ENCODE measurements at places on chromosomes 12 and 14. TPM values are rescaled to one million over a fixed set of nuclear protein-coding genes. Genes with fewer than 3 reads are reported as not detected.

- no peaks in the 10 kb centered on the region for H3K27me3 ChIP-seq
- no peaks in the 10 kb centered on the region for H3K4me1 ChIP-seq
- H3K27ac ChIP-seq = no peak overlapping the region
- no peak for DNase-seq
These were observed 270.3 kb downstream of the CCDC91 start for GRCh38 chr12:28460420-28461130.

- H3K4me1 ChIP-seq = peaks cover 37% of the 10 kb centered on the region
- DNase-seq = peak; percentile 91
- no peaks in the 10 kb centered on the region for H3K36me3 ChIP-seq
- peak overlapping the region; percentile 44 for H3K4me3 ChIP-seq
- no peaks in the 10 kb centered on the region for H3K27me3 ChIP-seq
These were observed 68.3 kb downstream of the ALG10B start for GRCh38 chr12:38384816-38385378.

Gene HOXC4
- 3.8 TPM for total RNA-seq

Gene FSCB
- total RNA-seq = not detected

Gene ITGA5
- 28.4 TPM for total RNA-seq

Gene STYK1
- total RNA-seq = 7.8 TPM

DNA sequence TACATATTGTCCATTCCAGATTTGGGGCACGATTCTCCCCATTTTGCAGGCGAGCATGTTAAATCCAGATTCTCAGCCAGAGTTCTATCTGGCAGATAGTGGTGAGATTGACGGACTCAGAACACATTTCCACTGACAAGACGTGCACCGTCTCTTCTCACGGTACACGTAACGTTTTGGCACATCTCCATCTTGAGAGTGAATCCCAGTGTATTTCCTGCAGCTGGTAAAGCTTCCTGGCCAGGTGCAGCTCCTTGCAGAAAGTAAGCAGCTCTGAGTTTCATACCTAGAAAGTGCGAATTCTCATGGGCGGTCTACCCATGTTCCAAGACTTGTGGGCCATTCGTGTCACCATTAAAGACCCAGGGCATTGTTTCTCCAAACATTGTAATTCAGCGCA, 102.6 kb downstream of the TSPAN9 start:
- no peaks in the 10 kb centered on the region for H3K36me3 ChIP-seq
- no peaks in the 10 kb centered on the region for H3K27me3 ChIP-seq
- no peaks in the 10 kb centered on the region for H3K4me1 ChIP-seq
- no peak overlapping the region for H3K27ac ChIP-seq

DNA sequence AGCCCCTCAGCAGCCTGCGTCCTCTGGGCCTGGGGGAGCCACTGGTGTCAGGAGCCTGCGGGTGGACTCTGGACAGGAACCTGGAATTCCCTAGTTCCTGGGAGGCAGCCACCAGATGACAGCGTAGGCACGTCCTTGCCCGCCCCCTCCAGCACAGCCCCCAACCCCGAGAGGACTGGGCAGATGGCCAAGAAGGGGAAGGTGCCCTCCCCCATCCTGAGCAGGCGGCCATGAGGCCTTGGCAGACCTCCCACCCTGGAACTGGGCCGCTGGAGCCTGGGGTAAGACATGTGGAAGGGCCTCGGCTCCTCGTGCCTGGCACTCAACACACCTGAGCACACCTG, 60.4 kb upstream of the FBRSL1 start:
- peaks cover 95% of the 10 kb centered on the region for H3K27me3 ChIP-seq
- H3K36me3 ChIP-seq = no peaks in the 10 kb centered on the region
- no peak overlapping the region for H3K4me3 ChIP-seq
- no peak overlapping the region for H3K27ac ChIP-seq
- no peak for DNase-seq

DNA sequence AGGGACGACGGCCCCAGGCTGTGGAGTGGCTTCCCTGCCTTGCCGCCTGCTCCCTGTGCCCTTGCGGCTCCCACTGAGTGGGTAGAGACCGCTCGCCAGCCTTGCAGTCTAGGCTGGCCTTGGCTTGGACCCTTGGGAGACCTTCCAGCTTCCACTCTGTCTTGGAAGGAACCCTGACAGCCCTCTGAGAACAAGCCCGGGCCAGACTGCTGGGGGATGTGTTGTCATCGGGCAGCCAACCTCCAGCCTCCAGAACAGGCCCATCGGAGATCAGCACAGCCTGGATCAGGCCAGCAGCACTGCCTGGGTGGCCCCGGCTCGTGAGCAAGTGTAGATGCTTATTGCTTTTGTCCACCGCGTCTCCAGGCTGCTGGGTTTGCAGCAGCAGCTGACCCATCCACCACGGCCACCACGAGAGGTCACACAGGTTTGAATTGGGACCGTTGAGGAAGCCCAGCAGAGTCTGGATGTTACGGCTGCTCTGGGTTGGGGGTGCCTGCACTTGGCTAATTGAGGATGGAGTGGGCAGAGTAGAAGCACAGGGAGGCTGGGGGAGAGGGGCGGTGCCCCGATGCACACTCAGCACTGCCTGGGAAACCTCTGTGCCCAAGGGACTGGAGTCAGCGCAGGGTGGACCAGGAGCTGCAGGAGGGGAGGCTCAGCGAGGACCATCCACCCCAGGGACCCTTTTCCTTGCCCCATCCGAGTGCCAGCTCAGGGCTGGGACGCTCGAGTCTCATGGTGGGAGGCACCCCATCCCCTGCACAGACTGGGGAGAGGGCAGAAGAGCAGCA, 55.5 kb downstream of the NOC4L start:
- peaks cover 100% of the 10 kb centered on the region for H3K27me3 ChIP-seq
- no peaks in the 10 kb centered on the region for H3K4me1 ChIP-seq
- DNase-seq = no peak
- no peak overlapping the region for H3K4me3 ChIP-seq

GRCh38 chr14:85178864-85179263, 351.1 kb upstream of the FLRT2 start:
- no peaks in the 10 kb centered on the region for H3K27me3 ChIP-seq
- no peaks in the 10 kb centered on the region for H3K36me3 ChIP-seq
- no peak overlapping the region for H3K4me3 ChIP-seq
- no peaks in the 10 kb centered on the region for H3K4me1 ChIP-seq
- no peak for DNase-seq
- H3K27ac ChIP-seq = no peak overlapping the region

DNA sequence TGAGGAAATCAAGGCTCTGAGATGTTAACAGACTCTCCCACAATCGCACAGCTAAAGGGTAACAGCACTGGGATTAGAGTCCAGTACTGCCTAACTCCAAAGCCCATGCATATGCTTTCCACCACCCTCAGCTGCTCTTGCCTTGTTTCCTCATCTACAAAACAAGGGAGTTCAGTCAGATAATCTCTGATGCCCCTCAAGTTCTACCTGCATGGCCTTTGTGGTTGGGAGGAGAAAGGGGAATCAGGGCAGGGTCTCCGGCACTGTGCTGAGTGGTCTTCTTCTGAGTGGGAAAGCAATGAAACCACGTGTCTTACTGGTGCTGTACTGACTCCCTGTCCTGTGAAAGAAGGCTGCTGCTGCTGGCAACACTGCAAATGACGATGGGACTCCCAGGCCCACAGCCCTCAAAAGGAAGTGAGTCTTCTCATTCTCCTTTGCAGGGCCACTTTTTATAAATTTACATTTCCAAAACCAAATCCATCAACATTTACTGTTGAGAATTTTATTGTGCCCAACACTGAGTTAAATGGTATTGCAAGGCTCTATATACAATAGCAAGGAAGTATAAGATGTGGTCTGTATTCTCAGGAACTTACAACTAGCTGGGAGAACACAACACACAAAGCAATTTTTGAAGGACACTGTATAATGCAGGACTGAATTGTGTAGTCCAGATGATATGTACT, 19.7 kb upstream of the DUSP16 start:
- no peak overlapping the region for H3K4me3 ChIP-seq
- no peaks in the 10 kb centered on the region for H3K36me3 ChIP-seq
- H3K27me3 ChIP-seq = no peaks in the 10 kb centered on the region
- no peak for DNase-seq
- peak overlapping the region; percentile 91 for H3K27ac ChIP-seq

Gene TAS2R19
- total RNA-seq = 3.3 TPM

DNA sequence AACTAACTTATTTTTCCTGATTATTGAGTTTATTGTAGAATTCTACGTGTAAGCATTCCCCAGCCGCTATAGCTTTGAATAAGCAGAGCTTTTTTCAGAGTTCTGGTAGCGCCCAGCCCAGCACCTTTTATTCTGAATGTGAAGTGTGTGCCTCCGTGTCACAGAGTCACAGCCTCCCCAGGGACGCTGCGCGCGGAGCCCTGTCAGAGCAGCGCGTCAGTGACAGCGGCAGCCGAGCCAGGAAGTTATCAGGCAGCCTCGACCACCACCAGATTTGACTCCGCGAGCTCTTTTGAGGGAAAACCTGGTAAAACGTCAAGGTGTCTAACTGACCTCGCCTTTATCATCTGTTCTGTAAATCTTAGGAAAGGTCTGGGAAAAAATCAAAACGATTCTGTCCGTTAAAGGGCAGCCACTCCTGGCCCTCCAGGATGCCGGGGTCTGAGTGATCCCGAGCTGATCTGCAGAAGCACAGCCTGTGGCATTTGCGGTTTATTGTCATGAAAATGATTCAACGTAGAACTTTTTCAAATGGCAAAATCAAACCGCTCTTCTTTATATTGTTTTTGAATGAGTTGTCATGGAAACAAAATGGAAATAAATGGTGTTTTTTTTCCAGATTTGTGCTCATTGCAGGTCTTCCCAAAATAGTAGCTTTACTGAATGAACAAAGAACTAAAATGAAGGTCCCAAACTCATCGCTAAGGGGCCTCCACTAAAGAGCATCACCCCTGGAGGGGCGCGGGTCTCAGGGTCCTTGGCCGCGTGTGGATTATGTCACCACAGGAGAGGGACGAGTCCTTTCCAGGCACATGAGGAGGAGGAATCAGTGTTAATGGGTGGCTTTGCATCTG, 43.1 kb upstream of the MMP17 start:
- peaks cover 15% of the 10 kb centered on the region for H3K36me3 ChIP-seq
- DNase-seq = no peak
- peaks cover 30% of the 10 kb centered on the region for H3K4me1 ChIP-seq
- peak overlapping the region; percentile 80 for H3K27ac ChIP-seq
- no peaks in the 10 kb centered on the region for H3K27me3 ChIP-seq

GRCh38 chr12:93322784-93323183, 54.9 kb upstream of the NUDT4 start:
- H3K27me3 ChIP-seq = no peaks in the 10 kb centered on the region
- no peak for DNase-seq
- no peaks in the 10 kb centered on the region for H3K36me3 ChIP-seq
- H3K4me3 ChIP-seq = no peak overlapping the region
- H3K27ac ChIP-seq = no peak overlapping the region

- peaks cover 17% of the 10 kb centered on the region for H3K4me1 ChIP-seq
- H3K36me3 ChIP-seq = peaks cover 21% of the 10 kb centered on the region
- H3K27me3 ChIP-seq = no peaks in the 10 kb centered on the region
- no peak for DNase-seq
These were observed 7.0 kb upstream of the TNS2 start for GRCh38 chr12:53042607-53043454.

- H3K36me3 ChIP-seq = peaks cover 21% of the 10 kb centered on the region
- no peak for DNase-seq
- peaks cover 39% of the 10 kb centered on the region for H3K4me1 ChIP-seq
- H3K27me3 ChIP-seq = no peaks in the 10 kb centered on the region
- H3K27ac ChIP-seq = no peak overlapping the region
These were observed 2.3 kb upstream of the GPX2 start for GRCh38 chr14:64944861-64945260.

DNA sequence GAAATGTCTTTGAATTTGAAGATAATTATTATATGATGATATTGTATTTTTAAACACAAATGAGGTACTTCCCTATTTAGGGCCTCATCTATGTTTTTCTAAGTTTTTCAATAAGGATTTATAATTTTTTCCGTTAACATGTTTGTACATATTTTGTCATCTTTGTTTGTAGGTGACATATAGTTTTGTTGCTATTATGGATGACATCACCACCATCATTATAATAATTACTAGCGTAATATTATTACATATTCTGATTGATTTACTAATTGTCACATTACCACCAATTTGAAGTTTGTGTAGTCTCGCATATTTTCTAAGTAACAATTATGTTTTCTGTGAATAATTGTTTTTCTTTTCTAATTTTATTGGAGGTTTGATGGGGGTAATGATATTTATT, 147.2 kb upstream of the DAAM1 start:
- H3K27ac ChIP-seq = no peak overlapping the region
- H3K4me3 ChIP-seq = no peak overlapping the region
- no peaks in the 10 kb centered on the region for H3K27me3 ChIP-seq
- H3K4me1 ChIP-seq = no peaks in the 10 kb centered on the region
- no peaks in the 10 kb centered on the region for H3K36me3 ChIP-seq
- no peak for DNase-seq

Gene FAIM2
- not detected for total RNA-seq

- DNase-seq = no peak
- H3K27me3 ChIP-seq = no peaks in the 10 kb centered on the region
- H3K4me1 ChIP-seq = peaks cover 30% of the 10 kb centered on the region
These were observed 39.9 kb downstream of the C14orf132 start for GRCh38 chr14:96079066-96079465.

All from PC-9 (cell line).